Naive thymus-derived CD4-positive, alpha-beta T cell (primary cell): ENCODE measurements at places on chromosomes 11 and 22.
A peak's percentile ranks its signal among the peaks of the same experiment; 100 is the strongest.

DNA sequence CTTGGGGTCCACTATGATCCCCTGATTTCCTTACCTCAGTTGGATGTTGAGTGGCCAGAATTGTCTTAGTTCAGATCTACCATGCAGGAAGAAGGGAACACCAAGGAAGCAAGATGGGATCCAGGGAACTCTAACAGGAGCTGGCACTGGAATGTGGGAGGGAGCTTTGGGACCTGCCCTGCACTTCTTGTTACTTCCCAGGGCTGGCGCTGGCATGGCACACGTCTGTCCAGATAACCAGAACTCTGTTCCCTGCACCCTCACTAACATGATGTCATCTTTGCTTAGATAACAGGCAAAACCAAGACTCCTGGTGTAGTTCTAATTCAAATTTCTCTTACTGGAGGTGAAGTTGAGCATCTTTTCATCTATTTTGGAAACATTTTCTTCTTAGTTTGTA is 550.0 kb downstream of the MN1 start:
- DNase-seq, result no peak

- DNase-seq, result peak; percentile 80
Measured at GRCh38 chr11:124875943-124876817, 10.9 kb downstream of the ROBO3 start.

- DNase-seq, result peak; percentile 57
Measured at GRCh38 chr11:10302744-10303557, 1.9 kb upstream of the ADM start.

DNA sequence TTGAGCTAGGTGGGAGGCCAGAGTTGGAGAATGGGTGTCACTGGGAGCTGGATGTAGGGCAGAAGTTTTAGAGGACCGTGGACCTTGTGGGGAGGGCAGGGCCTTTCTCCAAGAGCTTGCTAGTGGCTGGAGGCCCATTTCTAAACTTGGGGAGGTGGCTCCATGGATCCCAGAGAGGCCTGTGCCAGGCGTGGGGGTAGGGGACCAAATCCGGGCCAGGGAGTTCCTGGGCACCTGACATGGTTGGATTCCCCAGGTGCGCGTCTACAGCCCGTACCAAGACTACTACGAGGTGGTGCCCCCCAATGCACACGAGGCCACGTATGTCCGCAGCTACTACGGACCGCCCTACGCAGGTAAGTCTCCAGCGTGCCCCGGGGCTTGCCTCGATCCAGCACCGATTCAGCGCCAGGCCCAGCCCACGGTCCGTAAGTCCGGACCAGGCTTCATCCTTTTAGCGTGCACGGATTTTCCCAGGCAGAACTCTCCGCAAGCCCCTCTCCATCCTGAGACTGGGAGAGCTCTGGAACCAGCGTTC is 14.2 kb downstream of the PLEKHB1 start:
- DNase-seq, result no peak

- DNase-seq, result no peak
Measured at GRCh38 chr11:24592360-24592759, 95.5 kb downstream of the LUZP2 start.

DNA sequence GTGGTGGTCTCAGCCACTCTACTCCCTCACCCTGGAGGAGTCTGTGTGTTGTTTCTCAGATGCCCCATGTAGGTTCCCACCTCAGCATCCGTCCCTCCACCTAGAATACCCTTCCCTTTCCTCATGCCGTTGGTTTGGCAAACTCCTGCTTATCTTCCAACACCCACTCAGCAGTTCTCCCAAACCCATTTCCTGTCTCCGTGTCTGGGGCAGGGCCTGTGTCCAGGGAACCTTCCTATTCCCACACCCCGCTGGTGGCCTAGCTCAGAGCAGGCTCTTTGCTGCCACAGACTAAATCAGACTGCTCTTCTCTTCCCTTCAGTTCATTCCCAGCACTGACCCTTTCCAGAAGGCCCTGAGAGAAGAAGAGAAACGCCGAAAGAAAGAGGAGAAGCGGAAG is 7.5 kb upstream of the SREBF2 start:
- no peak for DNase-seq

GRCh38 chr22:29375398-29376076 is 12.8 kb downstream of the AP1B1 start:
- no peak for DNase-seq

DNA sequence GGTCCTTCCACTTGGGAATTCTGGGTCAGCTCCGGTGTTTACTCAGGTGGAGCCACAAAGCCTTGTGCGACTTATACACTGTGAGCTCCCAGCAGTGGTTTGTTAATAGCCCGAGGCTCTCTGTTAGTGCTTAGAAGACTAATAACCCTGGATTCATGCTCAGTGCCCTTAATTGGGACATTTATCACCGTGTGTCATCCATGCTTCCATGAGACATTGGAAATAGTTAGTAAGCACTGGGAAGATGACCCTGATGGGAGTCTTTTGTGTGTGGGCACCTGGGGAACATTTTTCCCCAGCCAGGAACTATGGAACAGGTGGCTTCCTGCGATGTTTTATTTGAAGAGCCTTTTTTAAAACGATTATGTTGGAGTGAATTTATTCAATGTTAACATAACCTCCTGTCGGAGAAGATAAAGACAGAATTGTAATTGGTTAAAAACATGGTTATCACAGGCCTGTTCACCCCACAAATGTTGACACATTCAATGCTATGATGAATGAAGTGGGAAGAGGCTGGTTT is 188.9 kb downstream of the MYO18B start:
- DNase-seq, result no peak

DNA sequence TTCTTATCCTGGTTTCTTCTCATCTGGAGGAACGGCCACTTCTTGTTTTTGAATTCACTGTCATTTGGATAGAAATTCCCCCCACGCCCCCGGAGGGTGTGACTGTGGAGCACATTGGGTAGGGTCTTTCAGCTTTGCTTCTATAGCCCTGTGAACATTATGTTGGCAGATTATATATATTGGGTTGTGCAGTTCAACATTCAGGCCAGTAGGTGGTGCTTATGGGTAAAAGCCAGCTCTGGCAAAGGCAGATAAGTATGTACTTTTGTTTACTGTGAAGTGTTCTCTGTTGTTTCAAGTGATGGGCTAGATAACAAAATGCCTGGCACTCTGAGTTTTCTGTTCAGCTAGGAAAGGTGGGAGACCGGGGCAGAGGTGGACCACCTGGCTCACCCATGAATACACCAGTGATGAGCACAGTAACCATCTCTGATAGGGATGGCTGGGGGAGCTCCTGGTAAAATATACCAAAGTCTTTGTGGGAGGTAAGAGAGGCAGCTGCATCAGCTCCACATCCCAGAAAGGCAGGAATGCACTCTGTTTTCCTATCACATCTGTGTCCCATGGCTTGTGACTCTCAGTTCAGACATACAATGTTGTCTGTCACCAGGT is 1348.2 kb upstream of the RAG2 start:
- DNase-seq, result no peak

DNA sequence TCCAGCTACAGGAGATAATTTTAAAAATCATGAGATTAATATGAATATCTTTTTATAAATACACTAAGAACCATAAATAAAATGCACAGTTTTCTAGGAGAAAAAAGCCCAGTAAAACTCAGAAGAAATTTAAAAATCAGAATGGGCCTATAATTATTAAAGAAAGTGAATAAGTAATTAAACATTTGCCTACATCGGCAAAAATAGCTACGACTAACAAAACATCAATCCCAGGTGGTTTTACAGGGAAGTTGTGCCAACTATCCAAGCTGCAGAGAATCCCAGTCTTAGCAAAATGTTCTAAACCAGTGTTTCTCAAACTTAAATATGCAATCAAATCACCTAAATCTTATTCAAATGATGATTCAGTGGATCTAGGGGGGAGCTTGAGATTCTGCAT is 180.0 kb downstream of the TRIM29 start:
- DNase-seq, result no peak

GRCh38 chr11:17581732-17582053 is 34.6 kb downstream of the OTOG start:
- DNase-seq, result no peak

GRCh38 chr22:44145544-44145943 is 35.2 kb upstream of the PARVG start:
- DNase-seq, result no peak

DNA sequence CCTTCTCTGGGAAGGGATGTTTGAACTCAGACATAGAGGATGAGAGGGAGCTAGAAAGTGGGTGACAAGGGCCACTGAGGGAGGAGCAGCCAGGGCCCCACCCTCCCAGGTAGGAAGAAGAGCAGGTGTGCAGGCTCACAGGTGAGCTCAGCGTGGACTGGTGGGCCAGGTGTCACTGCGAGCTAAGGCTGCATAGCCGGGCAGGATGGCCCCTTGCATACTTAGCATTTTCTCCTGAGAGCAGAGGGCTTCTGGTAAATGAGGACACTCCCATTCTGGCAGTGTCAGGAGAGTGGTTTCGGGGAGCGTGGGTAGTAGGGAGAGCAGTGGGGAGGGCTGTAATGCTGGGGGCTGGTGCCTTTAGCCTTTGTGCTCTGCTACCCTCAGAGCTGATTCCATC is 843.4 kb downstream of the TBC1D22A start:
- DNase-seq, result no peak

GRCh38 chr11:60927600-60927999 is 3.3 kb downstream of the TMEM132A start:
- no peak for DNase-seq

- DNase-seq, result no peak
Measured at GRCh38 chr22:50416996-50417395, 57.8 kb downstream of the SBF1 start.

DNA sequence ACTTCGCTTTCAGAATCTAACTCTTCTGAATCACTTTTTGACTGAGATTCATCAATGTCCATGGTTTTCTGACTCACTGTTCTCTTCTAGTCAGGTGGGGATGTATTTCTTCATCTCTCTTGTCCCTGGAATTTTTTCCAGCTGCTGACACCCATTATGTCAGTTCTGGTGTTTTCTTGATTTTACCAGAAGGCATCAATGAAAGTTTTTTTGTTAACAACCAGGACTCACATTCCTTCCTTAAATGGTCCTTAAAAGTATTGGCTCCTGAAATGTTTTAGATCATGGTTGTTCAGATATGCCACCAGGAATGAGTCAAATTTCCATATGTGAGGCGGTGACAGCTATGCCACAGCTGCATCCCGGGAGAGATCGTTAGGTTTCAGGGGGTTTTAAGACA is 12.9 kb downstream of the MICAL2 start:
- DNase-seq, result no peak

- no peak for DNase-seq
Measured at GRCh38 chr11:77418155-77418970, 55.5 kb downstream of the PAK1 start.

- peak; percentile 8 for DNase-seq
Measured at GRCh38 chr11:2445746-2446551, 1.1 kb downstream of the KCNQ1 start.

GRCh38 chr11:15124528-15124927 is 9.8 kb downstream of the INSC start:
- no peak for DNase-seq

GRCh38 chr11:92340839-92341238 is 116.2 kb downstream of the FAT3 start:
- no peak for DNase-seq

DNA sequence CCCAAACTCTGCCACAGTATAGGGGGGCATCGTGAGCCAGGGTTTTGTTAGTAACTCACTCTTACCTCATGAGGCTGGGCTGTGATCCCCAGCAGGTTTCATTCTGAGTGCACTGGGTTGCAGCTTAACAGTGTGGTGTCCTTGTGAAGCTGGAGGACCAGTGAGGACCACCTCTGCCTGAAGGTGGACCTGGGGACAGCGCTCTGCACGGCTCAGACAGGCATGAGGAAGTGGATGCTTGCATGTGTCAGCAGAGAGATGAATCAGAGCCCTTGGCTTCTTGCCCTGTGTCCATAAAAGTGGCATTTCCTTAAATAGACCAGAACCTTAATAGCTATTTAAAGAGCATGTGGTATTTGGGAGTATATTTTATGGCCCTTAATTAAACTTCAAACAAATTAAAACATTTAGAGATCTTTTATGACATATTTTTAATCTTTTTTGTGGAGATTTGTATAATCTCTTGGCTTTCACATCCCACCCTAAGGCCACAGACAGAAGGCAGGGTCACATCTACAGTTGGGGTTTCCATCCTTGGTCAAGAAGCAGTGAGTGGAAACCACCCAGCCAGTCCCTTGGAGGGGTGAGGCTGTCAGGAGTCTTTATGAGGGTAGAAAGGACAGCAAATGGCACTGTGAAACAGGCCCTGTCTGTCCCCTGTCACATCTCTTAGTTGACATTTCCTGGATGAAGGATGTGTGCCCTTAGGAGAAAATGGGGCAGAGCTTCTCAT is 24.8 kb upstream of the ADORA2A start:
- DNase-seq, result no peak

DNA sequence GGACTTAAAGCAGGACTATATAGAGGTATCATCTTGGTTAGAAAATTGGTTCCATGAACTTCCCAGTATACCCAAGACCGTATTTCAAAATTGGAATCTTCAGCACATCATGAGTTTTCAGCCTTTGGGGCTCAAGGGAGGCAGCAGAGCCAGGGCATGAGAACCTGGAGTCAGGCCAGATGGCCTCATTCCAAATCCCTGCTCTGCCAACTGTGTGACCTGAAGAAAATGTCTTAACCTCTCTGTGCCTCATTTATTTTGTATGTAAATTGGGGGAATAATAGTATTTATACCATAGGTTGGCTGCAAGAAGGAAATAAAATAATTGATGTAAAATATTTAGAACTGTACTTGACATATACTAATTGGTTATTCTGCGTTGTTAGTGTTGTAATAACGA is 987.6 kb downstream of the TBC1D22A start:
- no peak for DNase-seq

GRCh38 chr11:2169626-2170570 is 1.7 kb downstream of the TH start:
- DNase-seq, result no peak

DNA sequence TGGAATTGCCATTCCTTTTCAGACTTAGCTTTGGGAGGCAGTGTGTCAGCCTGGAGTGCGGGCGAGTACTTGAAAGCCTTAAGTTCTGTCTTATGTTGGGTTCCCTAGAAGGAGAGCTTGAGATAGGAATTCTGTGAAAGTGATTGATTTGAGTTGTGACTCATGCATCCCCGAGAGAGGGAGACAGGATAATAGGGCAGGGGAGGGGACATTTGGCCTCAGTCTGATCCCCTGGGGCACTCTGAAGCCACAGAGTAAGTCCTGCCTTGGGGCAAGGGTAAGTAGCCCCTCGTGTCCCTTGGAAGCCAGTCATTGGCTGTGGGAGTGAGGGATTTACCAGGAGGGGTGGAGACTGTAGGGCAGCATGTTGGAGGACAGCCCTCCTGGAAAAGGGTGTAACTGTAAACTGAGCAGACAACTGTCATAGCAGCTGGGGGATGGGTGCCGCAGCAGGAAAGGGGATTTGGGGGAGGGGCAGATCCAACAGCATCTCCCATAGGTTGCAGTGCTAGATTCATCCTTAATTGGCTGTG is 44.0 kb downstream of the KIAA1671 start:
- no peak for DNase-seq

DNA sequence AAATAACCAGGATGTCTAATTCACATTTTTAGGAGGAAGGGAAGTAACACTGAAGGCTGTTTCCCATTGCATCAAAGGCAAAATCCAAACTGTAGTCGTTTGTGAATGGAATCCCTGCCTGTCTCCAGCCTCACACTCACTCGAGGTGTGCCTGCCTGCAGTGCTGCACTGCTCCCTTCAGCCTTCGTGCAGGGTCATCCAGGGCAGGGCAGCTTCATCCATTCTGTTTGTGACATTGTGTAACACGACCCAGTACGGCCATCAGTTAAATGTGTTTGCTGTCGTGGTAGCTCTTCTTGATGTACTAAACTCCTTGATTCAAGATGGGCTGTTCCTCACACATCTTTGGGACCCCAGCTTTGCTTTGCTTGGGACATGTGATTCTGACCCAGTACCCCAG is 34.3 kb downstream of the LDLRAD3 start:
- no peak for DNase-seq

GRCh38 chr22:25383278-25383820 is 163.9 kb downstream of the CRYBB2 start:
- DNase-seq, result no peak
